ENCODE measurements at places on chromosomes 5 and 9.

GRCh38 chr9:83070261-83070660, 7.3 kb upstream of the RASEF start:
- DNase-seq: no peak

- no peak for DNase-seq
These were observed 25.0 kb downstream of the FAM163B start for GRCh38 chr9:133584167-133584558.

GRCh38 chr5:87300176-87300575, 32.5 kb downstream of the RASA1 start:
- no peak for DNase-seq

- DNase-seq: no peak
These were observed 116.3 kb downstream of the BOD1 start for GRCh38 chr5:173500213-173500560.

GRCh38 chr5:159338118-159338517, 7.8 kb upstream of the IL12B start:
- DNase-seq: no peak

GRCh38 chr9:95572381-95573151, 55.8 kb upstream of the PTCH1 start:
- no peak for DNase-seq

DNA sequence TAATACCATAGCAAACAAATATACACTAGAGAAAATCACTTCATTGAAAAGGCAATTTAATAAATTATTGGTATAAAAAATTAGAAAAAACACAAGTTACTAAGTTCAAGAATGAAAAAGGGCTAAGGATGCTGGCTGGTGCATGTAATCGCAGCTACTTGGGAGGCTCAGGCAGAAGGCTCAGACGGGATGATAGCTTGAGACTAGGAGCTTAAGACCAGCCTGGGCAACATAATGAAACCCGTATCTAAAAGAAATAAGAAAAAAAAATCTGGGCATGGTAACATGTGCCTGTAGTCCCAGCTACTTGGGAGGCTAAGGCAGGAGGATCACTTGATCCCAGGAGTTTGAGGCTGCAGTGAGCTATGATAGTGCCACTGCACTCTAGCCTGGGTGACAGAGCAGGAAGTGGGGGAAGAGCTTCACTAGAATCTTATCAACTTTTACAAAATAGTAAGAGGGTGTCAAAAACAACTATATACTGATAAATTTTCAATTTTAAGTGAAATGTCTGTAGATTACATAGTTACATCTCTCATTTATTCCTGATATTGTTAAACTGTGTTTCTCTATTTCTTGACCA, 42.2 kb upstream of the PPP2CA start:
- no peak for DNase-seq

DNA sequence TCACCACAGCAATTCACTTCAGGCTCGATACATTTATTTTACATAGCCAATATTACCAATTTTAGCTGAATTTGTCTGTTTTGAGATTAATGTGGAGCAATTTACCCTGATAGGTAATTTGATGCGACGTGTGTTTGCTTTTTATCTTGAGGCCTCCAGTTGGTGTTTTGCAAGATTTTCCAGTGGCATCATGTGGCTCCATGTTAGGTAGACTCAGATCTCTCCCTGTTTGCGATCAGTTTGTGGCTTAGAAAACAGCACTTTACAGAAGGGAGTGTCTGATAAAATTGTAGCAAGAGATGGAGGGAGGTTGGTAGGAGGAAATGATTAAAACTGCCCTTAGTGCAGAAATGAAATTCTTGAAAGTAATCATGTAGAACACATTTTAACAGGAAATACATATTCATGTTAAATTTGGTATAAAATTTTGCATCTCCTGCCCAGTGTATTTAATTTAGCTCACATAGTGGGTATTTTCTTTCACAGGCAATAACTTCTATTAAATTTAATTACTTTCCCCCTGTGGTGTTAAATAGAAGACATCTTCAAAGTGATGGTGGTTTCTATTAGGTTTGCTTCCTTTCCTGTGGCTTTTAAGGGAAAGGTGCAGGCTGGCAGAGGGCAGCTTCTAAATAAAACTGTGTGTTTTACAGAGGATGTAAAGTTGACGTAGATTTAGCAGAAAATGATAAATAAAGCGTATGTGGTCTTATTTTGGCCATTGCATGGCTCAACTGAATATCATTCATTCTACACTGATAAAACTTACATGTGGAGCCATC, 135.8 kb downstream of the KDM4C start:
- DNase-seq: no peak

DNA sequence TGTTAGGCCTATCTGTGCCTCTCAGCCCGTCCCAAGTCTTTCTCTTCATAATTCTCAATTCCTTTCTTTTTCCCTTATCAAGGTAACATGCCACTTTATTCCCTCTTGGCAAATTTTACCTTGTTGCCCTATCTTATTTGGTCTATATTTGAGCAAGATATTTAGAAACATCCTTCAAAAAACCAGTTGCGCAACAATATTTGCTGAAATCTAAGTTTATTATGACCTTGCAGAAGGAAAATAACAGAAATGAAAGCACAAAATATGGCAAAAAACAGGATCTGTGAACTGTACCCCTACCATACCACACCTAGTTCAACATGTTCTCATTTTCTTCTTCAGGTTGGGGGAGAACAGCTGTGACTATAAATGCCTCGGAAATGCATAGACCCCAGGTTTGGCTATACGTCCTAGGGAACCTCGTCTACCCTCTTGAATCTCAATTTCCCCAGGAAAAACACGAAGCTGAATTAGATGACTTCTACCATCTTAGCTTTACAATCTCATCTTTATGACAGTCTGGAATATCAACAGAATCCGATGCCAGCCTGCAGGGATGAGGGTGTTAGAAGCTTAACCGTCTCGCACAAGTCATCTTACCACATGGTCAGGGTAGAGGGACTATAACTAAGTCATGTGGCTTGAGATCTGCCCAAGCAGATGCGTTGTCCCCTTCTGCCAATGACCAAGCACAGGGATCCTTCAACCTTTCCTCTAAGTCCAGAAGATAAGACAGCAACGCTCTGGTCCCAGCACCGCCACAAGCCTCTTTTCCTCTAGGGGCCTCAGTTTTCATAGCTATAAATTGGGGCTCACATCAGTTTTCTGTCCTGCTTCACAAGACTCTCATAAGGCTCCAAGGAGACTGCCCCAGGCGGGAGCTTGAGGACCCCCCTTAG, 1.3 kb downstream of the LCP2 start:
- no peak for DNase-seq

DNA sequence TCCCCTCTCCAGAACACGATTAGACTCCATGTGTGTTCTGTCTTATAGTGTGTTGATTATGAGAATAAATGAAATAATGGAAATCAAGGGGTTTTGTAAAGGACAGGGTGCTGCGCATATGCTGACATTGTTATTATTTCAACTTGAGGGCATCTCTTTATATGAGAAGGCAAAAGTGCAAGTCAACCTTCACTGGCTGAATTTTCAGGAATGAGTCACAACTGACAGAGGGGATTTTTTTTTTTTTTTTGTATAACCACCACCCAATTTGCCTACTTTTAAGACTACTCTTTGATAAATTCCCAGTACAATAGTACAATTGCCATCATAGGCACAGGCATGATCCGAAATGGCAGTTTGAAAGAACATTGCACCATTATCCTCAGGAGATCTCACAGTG, 419.2 kb upstream of the NMUR2 start:
- no peak for DNase-seq

GRCh38 chr9:109317311-109317978, 3.4 kb downstream of the EPB41L4B start:
- no peak for DNase-seq

Data from stimulated activated naive CD4-positive, alpha-beta T cell treated with Interleukin-2 at 50 U/mL for 16 hours (primary cell).